ENCODE measurements at places on chromosomes 4 and X. TPM values are rescaled to one million over a fixed set of nuclear protein-coding genes. Genes with fewer than 3 reads are reported as not detected.

Gene RHOXF2B
- total RNA-seq, result not detected

DNA sequence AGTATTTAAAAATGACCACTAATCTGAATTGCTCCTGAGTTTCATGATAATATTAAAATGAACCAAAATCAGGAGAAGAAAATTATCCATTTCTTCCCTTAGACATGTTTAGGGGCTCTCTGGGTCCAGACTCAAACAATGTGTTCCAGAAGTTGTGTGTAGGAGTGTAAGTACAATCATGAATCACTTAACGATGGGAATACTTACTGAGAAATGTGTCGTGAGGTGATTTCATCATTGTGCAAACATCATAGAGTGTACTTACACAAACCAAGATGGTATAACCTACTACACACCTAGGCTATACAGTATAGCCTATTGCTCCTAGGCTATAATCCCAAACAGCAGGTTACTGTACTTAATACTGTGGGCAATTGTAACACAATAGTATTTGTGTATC lies 74.8 kb downstream of the STPG2 start:
- no peak for DNase-seq

Gene SORBS2
- 200 TPM for total RNA-seq

Gene CSAG3
- total RNA-seq, result not detected

DNA sequence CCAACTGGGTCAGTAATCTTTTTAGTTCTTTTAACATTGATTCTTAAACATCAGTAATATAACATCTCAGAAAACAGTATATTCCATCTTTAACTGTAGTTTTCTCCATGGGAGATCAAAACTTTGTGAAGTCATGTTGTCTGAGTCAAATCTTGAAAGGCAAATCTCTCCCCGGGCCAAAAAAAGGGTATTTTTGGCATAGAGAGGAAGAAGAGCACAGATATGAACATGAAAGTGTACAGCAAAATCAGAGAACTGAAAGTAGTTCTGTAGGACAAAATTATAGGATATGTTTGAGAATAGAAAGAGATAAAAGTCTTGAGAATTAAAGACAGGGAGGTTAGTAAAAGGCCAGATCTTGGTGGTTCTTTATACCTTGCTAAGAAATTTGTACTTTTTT lies 176.4 kb upstream of the GYPA start:
- no peak for DNase-seq

GRCh38 chr4:13528821-13529127 lies 15.5 kb downstream of the NKX3-2 start:
- no peak for DNase-seq

Gene AMOT
- 2.0 TPM for total RNA-seq

GRCh38 chr4:137203601-137204000 lies 328.7 kb downstream of the PCDH18 start:
- no peak for DNase-seq

GRCh38 chr4:37918653-37919052 lies 27.8 kb downstream of the TBC1D1 start:
- DNase-seq, result no peak

- peak; percentile 74 for DNase-seq
These were observed 127.9 kb downstream of the KLHL8 start for GRCh38 chr4:87092389-87093141.

- peak; percentile 81 for DNase-seq
These were observed 109.0 kb upstream of the DDIT4L start for GRCh38 chr4:100299046-100299840.

DNA sequence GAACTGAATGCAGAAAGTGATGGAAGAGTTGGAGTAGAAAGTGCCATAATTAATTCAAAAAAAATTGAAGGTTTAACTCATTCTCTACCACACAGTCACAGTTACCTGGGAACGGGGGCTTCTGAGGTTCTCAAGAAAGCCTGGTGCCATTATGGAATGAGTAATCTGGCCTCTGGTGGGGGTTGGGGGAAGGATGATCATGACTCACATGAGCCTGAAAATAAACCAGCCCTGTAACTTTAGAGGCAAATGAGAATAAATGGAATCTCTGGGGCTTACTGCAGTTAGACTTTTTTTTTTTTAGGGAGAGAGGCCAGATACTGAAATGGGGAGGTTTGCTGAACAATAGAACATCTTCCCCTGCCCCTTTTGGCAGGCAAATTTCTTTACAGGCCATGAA lies 55.3 kb downstream of the SOD3 start:
- peak; percentile 74 for DNase-seq

Gene OCIAD2
- total RNA-seq, result 43.1 TPM

Gene ITIH6
- not detected for total RNA-seq

GRCh38 chrX:134544513-134545151 lies 84.7 kb downstream of the HPRT1 start:
- no peak for DNase-seq

- peak; percentile 69 for DNase-seq
These were observed 86.2 kb upstream of the HS3ST1 start for GRCh38 chr4:11514779-11515419.

DNA sequence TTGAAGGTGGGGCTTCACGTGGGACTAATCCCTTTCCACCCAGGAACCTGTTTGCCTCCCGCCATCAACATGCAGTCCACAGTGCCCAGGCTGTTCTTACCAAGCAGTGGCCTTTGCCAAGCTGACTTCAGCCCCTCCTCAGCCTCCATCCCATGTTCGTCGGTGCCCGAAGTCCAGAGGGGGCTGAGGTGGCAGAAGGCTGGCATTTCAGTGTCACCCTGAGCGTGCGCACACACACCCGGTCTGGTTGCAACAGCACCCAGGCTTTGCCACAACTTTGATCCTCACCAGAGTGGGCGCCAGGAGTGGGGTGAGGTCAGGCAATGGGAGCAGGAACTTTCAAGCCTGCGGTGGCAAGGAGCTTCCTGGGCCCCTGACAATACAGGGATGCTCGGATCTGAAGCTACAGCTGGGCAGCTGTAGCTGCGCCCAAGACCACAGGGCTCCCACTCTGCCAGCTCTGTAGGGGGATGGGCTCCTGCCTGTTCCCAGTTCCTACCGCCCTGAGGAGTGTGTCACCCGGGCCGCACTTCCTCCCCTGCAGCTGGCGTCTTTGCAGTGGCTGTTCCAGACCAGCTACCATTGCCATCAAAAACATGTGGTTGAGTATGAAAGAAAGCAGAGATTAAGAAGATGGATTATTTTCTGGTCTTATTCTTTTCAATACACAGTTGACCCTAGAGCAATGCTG lies 428.0 kb downstream of the EPHA5 start:
- no peak for DNase-seq

DNA sequence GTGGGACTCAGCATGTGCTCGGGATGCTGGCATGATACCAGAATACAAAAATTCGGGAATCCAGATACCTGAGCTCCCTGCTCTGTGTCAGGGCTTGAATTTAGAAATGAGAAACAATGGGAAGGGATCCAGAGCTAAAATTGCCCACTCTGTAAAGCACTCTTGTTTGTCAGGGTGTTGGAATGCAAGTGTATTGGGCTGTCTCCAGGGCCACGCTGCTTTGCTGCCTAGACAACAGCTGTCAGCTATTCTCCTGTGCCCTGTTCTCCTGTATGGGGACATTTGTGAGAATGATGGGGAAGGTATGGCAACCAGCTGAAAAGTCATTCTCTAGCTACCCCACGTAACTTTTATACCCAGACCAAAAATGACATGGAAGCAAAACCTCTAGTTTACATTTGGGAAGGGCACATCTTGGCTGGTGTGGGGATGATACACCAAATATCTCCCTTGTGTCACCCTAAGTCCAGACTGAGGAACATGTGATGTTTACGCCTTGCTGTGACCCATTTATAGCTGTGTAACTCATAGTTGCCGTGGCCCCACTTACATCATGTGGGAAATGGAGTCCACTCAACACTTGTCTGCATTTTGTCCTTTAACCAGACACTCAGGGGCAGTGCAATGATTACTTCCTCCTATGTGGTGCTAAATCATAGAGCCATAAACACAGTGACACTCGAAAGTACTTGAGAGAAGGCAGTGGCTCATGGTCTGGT lies 46.6 kb downstream of the SMPX start:
- no peak for DNase-seq

GRCh38 chr4:77703666-77704065 lies 98.0 kb downstream of the CXCL13 start:
- no peak for DNase-seq

DNA sequence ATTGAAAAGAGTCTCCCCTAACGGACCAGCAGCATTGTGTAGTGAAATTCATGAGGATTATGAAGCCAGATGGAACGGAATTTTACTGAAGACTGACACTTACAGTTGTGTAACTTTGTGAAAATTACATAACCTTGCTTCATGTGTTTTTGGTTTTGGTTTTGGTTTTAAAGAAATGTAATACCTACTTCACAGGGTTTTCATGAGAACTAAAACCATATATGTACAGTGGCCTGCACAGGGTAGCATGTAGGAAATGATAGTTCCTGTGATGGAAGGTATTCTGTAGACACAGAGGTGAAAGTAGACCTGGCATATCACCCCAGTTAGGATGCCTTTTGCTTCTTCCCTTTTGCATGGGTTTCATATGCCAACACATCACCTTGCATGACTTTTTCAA lies 247.0 kb downstream of the BANK1 start:
- no peak for DNase-seq

DNA sequence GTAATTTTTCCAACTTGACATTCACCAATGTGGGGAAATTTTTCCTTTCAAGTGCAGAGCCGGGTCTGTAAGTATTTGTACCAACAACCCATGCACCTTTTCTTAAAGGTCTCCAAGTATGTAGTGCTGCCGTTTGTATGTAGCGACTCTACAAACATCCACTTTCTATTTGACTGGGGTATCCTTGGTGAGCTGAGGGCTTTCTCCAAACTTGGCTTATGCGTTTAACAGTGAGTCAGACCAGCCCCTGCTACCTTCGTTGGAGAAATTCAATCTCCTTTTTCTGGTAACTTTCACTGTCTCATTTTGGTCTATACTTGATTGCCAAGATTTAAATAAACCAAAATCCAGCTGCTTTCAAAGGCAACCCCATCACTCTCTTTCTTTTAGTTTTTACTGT lies 34.9 kb downstream of the MGST2 start:
- no peak for DNase-seq

DNA sequence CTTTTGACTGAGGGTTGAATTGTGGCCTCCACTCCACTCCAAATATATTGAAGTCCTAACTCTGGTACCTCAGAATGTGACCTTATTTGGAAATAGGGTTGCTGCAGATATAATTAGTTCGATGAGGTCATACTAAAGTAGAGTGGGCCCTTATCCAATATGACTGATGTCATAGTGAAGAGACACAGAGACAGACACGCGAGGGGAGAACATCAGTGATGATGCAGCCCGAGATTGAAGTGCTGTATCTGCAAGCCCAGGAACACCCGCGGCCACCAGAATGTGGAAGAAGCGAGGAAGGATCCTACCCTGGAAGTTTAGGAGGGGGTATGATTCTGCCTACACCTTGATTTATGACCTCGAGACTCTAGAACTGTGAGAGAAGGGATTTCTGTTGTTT lies 279.0 kb downstream of the ANKRD50 start:
- DNase-seq, result peak; percentile 87

GRCh38 chrX:50067435-50068284 lies 133.1 kb downstream of the AKAP4 start:
- peak; percentile 3 for DNase-seq

Gene MAOB
- total RNA-seq, result 0.23 TPM

DNA sequence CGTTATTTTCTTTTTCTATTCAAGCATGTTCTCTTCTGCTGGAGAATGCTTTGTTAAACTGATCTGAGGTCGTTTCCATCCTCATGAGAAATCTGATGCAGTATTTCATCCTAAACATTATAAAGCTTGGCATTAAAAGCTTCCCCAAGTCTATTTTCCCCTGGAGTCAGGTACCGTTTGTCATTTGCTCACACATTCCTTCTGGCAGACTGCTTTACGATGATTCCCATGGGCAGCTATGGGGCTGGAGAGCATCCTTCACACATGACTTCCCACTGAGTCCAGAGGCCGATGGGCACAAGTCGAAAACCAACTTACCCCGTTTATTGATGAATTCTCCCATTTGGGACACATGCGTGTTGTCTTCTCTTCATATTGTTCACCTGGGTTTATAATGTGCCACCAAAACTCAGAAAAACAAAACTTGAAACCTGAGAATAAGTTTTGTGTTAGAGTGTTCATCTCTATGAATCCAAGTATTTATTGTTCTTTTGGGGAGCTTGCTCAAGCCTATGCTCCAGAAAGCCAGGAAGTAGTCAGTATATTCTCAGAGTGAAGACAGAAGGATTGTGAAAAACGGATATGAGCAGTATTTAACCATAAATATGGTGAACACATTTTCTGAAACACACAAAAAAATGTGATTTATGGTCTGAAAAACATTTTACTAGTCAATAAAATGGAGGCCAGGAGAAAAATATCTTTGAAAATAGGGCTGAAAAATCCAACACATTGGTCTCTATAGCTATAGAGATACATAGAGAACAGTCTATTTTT lies 298.8 kb upstream of the NOCT start:
- no peak for DNase-seq

Gene TEX13D
- not detected for total RNA-seq

GRCh38 chrX:106698693-106699092 lies 27.8 kb upstream of the RNF128 start:
- DNase-seq, result no peak

DNA sequence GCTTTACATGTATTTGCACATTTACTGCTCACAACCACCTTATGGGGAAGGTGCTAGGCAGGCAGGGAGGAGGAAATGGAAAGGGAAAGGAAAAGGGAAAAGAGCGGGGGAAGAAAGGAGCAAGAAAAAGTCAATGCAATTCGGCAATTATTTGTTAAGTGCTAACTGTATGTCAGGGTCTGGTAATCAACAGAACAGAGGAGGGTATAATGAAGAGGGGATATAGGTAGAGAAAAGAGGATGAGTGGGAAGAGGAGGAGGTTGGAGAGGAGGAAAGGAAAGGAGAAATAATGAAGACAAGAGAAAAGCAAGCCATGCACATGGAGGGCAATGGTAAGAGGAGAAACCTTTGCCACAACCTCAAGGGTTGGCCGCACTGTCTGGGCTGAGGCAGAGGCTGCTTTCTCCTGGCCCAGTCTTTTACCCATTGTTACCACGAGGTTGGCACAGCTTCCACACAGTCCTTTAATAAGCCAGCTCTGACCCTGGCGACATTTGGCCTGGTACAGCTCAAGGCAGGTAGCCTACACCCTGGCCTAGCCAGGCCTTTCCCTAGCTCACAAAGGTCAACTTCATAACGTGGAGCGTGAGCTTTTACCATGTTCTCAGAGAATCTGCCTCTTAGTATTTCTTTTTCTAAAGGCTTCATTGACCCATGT lies 836 bp downstream of the BTK start:
- DNase-seq, result no peak

DNA sequence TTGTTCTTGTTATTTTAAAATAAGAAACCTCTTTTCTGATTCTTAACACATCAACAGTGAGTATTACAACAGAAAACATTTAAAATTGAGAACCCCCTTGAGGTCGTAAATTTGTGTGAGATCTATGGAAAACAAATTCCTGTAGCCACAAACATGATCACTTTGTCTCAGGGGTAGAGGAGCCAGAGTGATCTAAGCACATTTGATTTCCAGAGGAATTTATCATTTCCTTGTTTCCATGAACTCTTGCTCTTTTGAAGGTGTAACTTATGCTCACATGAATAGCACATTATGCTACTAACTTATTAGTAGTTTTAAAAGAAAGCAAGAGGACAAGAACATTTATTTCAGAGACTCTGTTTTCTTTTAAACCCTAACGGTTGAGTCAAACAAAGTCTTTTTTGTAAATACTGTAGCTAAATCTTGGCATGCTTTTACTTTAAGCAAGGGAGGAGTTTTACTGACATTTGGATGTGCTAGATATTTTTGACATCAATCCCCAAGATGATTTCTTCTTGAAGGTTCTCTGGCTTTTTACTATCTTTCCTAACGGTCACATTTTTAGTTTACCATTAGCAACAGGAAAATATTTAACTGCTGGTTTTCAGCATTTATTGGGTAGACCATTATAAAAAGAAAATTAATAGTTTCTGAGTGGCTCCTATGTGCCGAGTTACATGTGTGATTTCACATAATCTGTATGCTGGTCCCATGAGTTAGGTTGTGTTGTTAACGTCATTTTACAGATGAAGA lies 27.9 kb upstream of the ZCCHC12 start:
- DNase-seq, result peak; percentile 56

Measured in dermis blood vessel endothelial cell (primary cell).